NCI-H460 (cell line): ENCODE measurements at places on chromosomes 4 and X. TPM values are rescaled to one million over a fixed set of nuclear protein-coding genes. Genes with fewer than 3 reads are reported as not detected.

- no peak for DNase-seq
These were observed 46.1 kb upstream of the BMPR1B start for GRCh38 chr4:94711635-94712034.

DNA sequence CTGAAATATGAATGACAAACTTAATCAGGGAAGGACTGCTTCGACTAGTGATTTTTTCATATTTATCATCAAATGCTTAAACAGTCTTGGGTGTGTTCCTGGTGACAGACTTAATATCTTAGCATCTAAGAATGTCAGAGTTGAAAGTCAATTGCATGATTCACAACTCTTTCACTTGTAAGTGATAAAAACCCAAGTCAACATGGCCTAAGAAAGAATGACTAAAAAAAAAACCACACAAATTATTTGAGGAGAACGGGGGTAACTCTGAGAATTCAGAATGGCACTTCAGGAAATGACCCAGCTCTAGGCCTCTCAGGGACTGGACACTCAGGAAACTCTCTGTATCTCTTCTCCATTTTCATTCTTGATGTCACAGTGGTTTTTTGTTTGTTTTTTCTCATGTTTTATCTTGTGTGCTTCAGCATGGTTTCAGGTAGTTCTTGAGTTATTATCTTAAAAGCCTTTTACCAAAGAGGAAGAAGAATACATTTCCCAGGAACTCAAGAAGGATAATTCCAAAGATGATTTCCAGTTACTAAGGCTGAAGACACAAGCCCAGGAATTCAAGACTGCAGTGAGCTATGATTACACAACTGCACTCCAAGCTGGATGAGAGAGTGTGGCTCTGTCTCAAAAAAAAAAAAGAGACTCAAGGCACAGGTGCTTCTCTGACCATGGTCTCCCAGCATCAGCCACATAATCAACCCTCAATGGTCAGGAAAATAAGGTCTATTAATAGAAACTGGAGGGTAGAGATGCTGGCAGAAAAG lies 1697.8 kb upstream of the IGFBP7 start:
- peak; percentile 67 for DNase-seq

GRCh38 chr4:143559757-143560147 lies 46.2 kb downstream of the SMARCA5 start:
- no peak for DNase-seq

DNA sequence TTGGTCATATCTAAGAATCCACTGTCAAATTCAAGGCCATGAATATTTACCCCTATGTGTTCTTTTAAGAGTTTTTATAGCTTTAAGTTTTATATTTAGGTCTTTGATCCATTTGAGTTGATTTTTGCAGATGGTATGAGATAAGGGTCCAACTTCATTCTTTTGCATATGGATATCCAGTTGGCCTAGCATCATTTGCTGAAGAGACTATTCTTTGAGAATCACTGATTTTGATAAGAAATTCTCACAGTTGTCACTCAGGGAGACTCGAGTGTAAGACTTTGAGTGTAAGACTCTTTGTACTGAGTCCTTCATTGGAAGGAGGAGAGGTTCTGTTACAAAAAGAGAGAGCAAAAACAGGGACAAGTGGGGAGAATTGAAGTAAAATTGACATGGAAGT lies 74.8 kb downstream of the CBLL2 start:
- no peak for DNase-seq

DNA sequence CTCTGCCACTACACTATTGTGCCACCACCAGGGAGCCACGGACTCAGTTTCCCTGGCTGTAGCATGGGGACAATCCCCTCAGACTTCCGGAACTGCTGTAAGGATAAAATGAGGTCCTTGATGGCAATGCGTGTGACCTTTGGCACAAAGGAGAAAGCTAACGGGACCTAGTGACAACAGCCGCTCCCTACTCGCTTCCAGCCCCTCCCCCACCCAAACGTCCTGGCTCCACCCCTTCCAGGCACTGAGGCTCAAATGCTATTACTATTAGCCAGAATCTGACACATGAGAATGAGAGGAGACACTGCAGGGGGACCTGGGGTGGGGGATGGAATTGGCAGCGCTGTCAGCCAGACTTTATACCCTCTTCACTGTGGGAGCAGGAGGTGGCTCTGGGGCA lies 5.4 kb upstream of the DUSP9 start:
- no peak for DNase-seq

DNA sequence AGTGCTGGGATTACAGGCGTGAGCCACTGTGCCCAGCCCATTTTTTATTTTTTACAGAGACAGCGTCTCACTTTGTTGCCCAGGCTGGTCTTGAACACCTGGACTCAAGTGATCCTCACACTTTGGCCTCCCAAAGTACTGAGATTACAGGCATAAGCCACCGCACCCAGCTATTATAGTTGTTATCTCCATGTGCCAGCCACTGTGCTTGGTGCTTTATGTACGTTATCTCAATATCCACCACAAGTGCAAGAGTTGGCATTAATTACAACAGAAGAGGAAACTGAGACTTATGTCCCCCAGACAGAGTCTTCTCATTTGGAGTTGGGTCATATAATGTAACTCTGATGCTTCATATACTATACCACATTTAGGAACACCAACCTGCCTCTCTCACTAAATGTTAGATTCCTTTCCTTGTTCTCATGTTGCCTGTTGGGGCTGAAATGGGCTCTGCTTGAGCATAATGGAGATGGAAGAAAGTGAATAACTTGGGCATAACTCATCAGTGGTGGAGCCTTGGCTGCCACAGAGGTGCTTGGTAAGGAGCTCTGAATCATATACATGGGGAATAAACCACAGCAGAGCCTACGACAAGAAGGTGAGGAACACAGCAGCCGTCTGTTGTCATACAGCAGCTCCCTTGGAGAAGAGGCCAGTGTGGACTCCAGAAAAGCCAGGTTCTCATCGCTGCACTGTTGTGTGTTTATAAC lies 84.3 kb downstream of the SPRY1 start:
- no peak for DNase-seq

GRCh38 chr4:6380746-6381410 lies 91.5 kb downstream of the PPP2R2C start:
- no peak for DNase-seq

DNA sequence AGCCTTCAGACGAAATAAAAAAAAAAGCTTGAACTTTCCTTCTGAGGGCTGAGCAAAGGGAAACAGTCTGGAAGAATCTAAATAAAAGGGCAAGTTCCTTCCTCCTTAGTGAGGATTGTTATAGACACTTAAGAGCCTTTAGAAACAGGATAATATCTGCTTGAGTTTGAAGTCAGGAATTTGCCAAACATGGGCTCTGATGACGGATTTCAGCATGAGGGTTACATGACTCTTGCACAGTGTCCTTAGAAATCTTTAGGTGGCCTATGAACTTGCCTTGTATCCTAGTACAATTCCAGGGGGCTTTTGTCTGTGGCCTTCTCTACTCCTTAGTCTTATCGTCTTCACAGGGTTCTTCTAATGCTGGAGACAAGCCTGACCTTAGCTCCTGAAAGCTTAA lies 94.1 kb downstream of the RLIM start:
- no peak for DNase-seq

Gene GLUD2
- total RNA-seq = 0.26 and 0.35 TPM in 2 replicates

Gene TECRL
- not detected in 2 replicates for total RNA-seq

Gene FABP2
- total RNA-seq = not detected in 2 replicates
